Placental pericyte (primary cell): ENCODE measurements at places on chromosomes 1 and 21. TPM values are rescaled to one million over a fixed set of nuclear protein-coding genes. Genes with fewer than 3 reads are reported as not detected.

Gene CASZ1
- 0.14 and 0.22 TPM in 2 replicates for total RNA-seq

Gene SPRR1B
- total RNA-seq = not detected in 2 replicates

Gene SH2D5
- 6.7 and 13.8 TPM in 2 replicates for total RNA-seq

Gene PGLYRP4
- total RNA-seq = not detected in 2 replicates

Gene AMY1C
- total RNA-seq = not detected in 2 replicates
